ENCODE measurements at places on chromosomes 6 and 20.

DNA sequence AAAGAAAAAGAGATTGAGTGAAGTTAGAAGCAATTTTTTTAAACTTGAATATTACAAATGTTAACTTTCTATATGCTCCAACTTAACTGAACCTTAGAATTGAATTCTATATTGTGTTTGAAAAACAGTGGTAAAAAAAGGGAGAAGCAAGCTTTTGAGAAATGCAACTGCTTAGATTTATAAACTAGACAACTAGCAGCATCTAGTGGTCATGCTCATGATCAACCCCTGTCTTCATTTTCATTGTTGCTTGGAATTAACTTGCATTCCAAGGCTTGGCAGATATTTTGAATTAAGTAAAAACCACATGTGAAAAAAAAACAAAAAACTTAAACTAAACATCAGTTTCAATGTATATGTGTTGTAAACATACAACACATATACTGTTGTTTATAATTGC, 113.1 kb downstream of the C6orf58 start:
- H3K36me3 ChIP-seq, result no peaks in the 10 kb centered on the region
- H3K27me3 ChIP-seq, result no peaks in the 10 kb centered on the region
- no peak overlapping the region for H3K4me3 ChIP-seq

- no peaks in the 10 kb centered on the region for H3K4me1 ChIP-seq
- no peak for DNase-seq
- no peak overlapping the region for H3K27ac ChIP-seq
- H3K36me3 ChIP-seq, result no peaks in the 10 kb centered on the region
- H3K27me3 ChIP-seq, result no peaks in the 10 kb centered on the region
Measured at GRCh38 chr6:147421903-147422302, 86.6 kb upstream of the SAMD5 start.

- H3K4me1 ChIP-seq, result no peaks in the 10 kb centered on the region
- DNase-seq, result no peak
- no peak overlapping the region for H3K4me3 ChIP-seq
Measured at GRCh38 chr6:16450821-16451220, 212.4 kb downstream of the GMPR start.

GRCh38 chr20:64247307-64247618, 8.3 kb upstream of the PCMTD2 start:
- H3K27ac ChIP-seq, result no peak overlapping the region
- peaks cover 8% of the 10 kb centered on the region for H3K27me3 ChIP-seq
- DNase-seq, result no peak
- H3K36me3 ChIP-seq, result no peaks in the 10 kb centered on the region
- H3K4me3 ChIP-seq, result no peak overlapping the region
- H3K4me1 ChIP-seq, result no peaks in the 10 kb centered on the region
